Stimulated activated CD8-positive, alpha-beta memory T cell treated with anti-CD3 and anti-CD28 coated beads, Interleukin-15, amount 100 ng/mL, for 4 hours (primary cell): ENCODE measurements at places on chromosomes 5 and 9.

- no peak for DNase-seq
Observed at GRCh38 chr5:180640861-180641565, 8.4 kb downstream of the FLT4 start.

DNA sequence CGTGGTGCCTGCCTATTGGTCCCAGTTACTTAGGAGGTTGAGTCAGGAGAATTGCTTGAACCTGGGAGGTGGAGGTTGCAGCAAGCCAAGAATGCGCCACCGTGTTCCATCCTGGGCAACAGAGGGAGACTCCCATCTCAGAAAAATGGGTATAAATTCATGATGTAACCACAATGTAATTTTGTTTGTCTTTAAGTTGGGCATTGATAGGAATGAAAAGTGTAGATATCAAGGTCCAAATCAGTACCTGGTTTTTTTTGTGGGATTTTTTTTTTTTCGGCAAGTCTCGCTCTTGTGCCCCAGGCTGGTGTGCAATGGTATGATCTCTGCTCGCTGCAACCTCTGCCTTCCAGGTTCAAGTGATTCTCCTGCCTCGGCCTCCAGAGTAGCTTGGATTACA, 7.4 kb downstream of the NPM1 start:
- no peak for DNase-seq

- DNase-seq, result no peak
Observed at GRCh38 chr9:72827950-72828731, 124.7 kb downstream of the ALDH1A1 start.

DNA sequence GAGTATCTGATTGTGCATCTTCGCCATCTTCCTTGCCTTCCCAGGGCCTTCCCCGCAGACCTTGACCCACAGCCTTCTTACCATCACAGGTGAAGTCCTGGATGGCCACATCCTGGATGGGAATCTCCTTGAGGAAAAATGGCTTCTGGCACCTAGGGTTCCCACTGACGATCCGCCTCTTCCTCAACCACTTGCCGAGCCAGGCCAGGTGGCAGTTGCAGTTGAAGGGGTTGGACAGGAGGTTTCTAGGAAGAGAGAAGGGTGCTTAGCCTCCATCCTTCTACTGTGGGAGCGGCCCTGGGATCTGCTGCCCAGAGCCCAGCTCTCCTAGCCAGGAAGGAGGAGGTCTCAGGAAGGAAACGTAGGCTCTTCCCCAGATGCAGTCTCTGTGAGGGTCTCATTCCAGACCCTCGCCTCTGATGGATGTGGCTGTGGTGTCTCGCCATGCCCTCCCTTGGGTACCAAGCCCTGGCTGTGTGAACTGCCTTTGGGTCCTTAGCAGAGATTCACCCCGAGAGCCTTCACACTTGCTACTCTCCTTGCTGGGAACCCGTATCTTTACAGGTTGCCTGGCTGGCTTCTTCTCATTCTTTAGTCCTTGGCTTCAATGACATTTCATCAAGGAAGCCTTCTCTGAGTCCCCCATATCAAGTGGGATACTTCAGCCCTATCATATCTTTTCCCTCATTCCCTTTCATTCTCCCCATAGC, 170.4 kb upstream of the PANK3 start:
- no peak for DNase-seq

DNA sequence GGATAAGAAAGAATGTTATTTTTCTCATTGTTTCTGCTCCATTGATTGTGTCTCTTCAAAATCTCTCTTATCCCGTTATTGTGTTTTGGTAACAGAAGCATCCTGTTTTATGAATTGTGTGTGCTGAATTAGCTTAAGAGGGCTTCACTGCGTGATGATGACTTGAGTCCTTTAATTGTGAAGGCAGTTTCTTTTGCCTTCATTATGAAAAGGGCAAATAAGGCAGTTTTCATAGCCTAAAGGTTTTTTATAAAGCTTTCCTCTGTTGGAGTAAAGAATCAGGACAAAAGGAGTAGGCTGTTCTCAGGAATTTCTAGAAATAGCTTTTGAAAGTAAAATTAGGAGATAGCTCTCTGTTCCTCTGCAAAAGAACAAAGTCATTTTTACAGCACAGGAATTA, 169.8 kb downstream of the FOCAD start:
- no peak for DNase-seq

DNA sequence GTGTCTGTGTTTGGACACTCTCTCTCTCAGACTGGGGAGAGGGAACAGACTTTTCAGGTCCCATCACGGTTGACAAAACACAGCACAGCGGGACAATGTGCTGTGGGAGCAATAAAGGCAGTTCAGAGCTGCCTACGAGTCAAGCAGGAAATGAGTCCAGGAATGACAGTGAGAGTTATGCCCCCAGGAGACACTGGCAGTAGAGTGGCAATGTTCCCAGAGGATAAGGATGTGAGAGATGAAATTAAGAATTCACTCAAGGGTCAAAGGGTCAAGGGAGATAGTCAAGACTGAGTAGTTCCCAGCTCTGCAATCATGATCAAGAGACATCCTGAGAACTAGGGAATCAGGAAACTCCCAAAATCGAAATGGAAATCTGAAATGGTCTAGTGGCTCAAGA, 156.1 kb downstream of the LURAP1L start:
- no peak for DNase-seq

DNA sequence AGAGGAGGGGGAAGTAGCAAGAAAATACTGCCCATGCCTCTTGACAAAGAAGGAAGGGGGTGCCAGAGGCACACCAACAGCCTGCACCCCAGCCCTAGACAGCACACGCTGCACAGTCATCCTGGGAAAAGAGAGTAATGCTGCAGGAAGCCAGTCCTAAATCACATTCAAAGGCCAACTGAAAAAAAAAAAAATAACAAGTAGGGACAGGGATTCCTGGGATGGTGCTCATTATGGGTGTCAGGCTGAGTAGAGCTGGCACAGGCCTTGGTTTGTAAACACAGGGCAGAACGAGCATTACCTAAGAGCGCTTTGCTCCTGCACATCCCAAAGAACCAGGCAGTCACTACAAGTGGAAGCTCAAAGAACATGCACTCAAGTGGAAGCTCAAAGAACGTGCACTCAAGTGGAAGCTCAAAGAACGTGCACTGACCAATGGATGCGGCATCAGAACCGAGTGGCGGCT, 7.8 kb downstream of the RAPGEF1 start:
- DNase-seq, result no peak

DNA sequence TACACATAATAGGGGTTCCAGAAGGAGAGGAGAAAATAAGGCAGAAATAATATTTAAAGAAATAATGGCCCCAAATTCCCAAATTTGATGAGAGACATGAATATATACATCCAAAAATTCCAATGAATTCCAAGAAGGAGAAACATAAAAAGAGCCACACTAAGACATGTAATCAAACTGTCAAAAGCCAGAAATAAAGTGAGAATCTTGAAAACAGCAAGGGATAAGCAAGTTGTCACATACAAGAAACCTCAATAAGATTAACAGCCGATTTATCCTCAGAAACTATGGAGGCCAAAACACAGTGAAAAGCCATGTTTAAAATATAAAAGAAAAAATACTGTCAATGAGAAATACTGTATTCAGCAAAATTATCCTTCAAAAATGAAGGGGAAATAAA, 14.5 kb downstream of the CATSPER3 start:
- no peak for DNase-seq

DNA sequence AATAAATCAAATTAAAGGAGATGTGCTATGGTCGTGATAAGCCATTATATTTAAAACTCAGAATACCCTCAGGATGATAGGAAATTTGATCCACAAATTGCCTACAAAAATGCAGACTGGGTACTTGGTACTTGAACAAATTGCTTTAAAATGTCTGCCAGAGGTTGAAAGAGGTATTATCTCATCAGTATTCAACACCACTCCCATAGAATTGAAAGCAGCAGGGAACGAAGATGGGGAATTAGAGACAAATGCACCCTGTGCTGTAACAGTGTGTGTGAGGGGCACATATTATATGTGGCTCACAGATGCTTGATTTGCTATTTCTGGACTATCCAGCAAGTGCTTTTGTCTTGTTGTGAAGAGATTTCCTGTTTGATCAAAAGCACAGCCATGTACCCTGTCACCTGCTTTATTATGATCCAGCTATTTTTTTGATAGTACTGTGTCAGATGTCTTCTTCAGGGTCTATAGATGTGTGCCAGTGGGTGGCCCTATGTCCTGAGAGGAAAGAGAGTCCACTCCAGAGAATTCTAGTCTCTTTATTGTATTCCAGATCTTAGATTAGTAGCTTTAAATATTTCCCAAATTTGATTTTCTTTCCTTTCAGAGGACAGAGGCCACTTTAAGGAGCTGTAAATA, 120.1 kb downstream of the XRCC4 start:
- no peak for DNase-seq

DNA sequence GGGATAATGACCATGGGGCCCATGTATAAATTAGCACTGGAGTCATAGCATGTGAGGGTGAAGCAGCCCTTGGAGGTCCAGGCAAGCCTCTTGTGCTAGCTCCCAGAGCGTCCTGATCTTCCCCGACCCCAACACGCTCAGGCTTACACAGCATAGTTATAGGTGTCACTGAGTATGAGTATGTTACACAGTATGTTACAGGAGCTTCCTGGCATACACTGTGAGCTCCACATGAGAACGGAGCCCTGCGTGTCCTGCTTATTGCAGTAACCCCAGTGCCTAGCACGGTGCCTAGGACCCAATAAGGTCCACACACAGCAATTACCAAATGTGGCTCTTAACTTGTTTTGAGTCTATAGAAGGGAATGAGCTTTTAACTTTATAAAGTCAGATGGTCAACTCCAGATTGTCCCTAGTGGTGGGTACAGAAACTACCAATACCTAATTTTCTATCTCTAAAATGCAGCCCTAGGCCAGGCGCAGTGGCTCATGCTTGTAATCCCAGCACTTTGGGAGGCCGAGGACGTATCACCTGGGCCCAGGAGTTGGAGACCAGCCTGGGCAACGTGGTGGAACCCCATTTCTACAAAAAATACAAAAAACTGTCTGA, 64.1 kb downstream of the PLAC8L1 start:
- DNase-seq, result no peak

- DNase-seq, result no peak
Observed at GRCh38 chr5:172798422-172799215, 27.6 kb upstream of the DUSP1 start.

- DNase-seq, result peak; percentile 48
Observed at GRCh38 chr5:14870337-14871213, 1.0 kb downstream of the ANKH start.

GRCh38 chr9:98786750-98787510, 9.4 kb downstream of the ANKS6 start:
- DNase-seq, result no peak

GRCh38 chr9:107138261-107138992, 144.7 kb upstream of the RAD23B start:
- no peak for DNase-seq

DNA sequence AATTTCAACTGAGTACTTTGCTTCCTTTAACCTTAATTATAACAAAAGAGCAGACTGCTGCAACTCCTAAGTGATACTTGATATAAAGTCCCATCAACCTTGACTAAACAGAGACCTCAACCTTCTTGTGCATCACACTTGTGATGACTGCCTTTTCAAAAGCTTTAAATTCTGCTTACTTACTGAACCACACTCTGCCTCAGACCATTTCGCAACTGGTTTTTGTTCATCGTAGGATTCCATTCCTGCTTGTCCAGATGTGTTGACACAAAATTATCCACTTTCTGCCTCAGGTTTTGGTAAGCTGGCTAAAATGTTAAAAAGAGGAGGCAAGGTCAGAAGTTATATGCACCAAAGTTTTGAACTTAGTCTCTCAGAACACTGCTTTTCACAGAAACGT, 3.5 kb downstream of the BOD1 start:
- no peak for DNase-seq

DNA sequence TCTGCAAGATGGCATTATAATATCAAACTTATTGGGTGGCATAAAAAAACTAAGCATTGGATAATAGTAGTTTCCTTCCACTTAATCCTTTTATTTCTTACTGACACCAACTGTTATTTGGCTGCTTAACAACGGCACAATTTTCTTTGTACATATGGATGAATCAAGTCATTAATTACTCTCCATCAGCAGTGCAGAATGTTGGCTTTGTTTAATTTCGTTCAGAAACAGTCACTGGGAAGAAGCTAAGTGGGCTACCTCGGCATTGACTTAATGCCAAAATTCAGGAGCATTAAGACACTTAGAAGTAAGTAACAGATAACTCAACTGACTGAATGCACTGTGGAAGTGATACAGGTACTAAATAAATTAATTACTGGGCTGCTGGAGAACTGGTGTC, 460.4 kb downstream of the CTNND2 start:
- DNase-seq, result no peak

DNA sequence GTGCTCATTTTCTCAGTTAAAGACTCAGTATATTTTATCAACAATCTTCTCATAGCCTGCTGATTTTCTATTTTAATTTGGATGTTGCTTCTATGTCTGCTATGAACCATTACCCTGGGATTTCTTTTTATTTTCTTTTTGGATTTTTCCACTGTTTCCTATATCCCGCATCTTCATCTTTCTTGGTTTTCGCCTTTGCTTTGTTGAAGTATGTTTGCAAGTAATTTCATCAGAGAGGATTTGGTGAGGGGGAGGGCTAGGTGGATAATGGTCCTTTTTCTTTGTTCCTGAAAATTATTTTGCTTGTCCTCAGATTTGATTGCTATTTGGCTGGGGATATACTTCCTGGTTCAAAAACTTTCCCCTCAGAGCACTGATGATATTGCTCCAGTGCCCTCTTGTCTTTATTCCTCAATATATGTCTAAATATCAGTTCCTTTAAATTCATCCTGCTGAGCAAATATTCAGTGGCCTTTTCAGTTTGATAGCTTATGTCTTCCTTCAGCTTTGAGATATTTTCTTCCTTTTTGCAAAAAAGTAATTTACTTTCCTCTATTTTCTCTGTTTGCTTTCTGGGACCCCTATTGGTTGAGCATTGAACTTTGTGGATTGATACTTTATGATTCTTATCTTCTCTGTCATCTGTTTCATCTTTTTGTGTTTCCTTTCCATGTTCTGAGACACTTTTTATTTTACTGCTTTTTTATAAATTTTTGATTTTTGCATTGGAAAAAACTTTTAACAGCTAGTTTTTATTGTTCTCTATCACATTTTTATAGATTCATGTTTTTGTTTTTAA, 227.6 kb upstream of the ELL2 start:
- DNase-seq, result no peak

DNA sequence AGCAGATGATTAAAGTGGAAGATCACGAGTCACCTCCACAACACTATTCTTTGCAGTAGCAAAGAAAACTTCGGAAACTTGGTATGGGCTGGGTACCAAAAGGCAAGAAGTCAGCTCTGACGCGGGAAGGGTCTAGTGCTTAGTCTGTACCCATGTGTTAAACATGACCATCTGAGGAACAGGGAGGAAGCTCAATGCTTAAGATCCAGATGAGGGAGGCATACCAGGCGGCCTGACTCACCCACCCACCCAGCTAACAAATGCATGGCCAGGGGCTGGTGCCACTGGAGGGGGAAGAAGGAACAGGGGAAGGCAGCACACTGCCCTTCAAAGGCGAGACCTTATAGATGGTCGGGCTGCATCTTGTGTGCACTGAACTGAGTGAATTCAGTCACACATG, 41.8 kb downstream of the CAMSAP1 start:
- DNase-seq, result no peak

GRCh38 chr5:94250985-94251384, 367.4 kb downstream of the KIAA0825 start:
- DNase-seq, result no peak
